ENCODE measurements at places on chromosomes 16 and 17.

GRCh38 chr17:75632863-75633485, at the start of gene SMIM5:
SMIM5 (plus strand) TSS chr17:75633434; CDS start chr17:75640202, 6,768 bp downstream.
- peak; percentile 49 for DNase-seq

- no peak for DNase-seq
Measured at GRCh38 chr16:59400830-59401229, 666.7 kb upstream of the GOT2 start.

DNA sequence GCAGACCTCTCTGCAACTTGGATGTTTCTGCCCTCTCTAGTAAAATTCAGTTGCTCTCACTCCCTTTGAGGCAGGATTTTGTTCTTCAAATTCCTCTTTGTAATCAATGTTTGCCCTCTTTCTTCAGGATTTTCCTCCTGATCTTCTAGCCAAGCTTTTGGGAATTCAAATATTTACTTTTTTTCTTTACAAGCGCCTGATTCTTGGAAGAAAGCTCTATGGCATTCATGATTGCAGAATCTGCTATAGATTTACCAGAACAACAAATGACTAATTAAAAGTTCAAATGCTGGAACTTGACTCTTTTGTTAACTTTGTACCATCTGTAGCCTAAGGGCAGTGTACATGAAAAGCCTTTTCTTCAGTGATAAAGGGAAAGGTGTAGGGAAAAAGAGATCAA, 63.7 kb upstream of the SHISA6 start:
- DNase-seq = no peak

DNA sequence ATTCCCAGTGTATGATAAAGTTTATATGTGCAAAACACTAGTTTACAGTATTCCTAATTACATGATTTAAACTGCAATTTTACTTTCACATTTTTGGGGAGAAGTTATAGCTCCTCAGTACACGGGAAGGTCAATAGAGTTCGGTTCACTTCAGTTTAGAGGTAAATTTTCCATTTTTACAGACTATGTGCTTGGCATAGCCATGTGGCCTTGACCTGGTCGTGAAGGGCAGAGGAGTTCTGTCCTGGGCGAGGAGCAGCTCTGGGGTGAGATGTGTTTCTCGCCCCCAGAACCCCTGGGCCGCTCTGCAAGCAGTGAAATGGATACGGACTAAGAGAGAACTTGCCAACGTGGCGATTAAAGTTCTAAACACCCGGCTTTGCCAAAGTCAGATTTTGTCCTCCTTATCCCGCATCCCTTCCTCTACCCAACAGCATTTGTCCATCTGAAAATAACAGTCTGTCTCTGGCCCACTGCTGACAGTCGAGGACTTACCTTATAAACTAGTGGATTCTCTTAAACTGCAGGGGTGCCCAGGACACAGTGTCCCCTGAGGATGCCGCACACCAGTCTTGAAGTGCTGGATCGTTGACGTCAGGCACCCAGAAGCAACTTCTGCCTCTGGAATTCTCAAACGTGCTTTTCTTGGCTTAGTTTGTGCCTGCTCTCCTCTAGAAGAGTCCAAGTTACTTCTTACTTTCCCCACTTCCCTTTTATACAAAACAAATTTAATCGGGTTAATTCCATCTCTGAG, 1.5 kb upstream of the SIAH1 start:
- no peak for DNase-seq

GRCh38 chr17:61431594-61432311, 20.5 kb upstream of the TBX4 start:
- no peak for DNase-seq

GRCh38 chr17:58324409-58325288, 3.9 kb downstream of the TSPOAP1 start:
- DNase-seq = no peak

DNA sequence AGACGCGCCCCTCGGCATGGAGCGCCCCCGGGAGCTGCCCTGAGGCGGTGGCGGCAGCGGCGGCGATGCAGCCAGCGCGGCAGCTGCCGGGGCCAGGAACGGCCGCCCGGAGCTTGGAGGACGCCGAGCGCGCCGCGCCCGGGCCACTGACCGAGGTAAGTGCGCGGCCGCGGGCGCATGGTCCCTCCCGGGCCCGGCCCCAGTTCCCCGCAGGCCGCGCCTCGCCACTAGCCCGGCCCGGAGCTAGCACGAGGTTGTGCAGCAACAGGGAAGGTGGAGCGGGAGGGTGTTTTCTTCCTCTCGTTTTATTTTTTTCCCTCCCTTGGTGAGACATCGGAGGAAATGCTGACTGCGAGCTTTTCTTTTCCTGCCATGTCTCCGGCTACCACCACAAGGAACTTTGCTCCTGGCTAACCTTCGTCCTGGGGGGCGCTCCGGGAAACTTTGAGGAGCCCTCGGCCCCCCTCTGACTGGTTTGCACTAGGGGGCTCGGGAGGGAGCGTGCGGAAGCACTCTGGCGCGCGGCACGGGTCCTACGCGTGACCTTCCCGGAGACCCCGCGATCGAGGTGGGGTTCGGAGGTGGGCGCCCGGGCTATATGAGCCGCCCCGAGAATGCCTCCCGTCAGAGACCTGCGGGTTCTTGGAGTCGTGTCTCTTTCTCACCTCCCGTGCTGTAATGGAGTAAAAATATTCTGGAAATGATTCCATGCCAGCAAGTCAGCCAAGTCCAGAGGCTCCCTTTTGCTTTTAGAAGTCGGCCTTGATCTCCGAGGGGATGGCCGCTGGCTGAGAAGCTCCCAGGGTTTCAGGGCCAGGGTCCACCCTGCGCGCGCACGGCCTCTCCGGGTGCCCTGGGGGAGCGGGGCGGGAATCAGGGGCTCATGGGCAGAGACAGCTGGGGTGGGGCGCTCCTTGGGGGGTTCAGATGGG, 868 bp downstream of the KCNJ12 start:
- no peak for DNase-seq

DNA sequence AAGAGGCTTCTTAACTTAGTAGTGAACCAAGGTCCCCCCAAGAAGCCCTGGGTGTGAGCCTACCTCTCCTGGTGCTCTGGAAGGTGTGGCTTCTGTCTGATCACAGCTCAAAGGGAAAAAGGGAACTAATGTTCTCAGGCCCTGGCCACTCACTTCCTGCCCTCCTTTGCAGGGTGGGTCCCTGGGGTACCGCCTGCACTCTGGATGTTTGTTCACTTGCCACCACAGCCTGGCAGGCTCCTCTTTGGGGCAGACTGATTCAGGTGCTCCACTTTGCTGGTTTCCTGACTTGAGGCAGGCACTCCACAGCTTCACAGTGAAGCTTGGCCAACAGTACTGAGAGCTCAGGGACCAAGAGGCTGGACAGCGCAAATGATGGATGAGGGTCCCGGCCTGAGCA, 5.9 kb upstream of the MYO15A start:
- DNase-seq = no peak

DNA sequence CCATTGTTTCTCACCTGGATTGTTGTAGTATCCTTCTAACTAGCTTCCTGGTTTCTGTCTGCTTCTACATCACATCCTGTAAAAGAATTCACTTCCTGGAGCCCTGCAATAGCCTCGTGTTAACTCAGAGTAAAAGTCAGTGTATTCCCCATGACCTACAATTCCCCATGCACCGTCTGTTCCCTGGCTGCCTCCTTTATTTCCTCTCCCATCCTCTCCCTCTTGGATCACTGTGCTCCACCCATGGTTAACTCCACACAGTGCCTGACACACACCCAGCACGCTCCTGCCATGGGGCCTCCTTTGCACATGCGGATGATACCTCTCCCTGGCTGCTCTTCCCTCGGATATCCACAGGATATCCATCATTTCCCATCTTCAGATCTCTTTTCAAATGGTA, 301.4 kb upstream of the IRX3 start:
- DNase-seq = no peak

- DNase-seq = no peak
Measured at GRCh38 chr16:67170949-67171649, 761 bp downstream of the NOL3 start.

DNA sequence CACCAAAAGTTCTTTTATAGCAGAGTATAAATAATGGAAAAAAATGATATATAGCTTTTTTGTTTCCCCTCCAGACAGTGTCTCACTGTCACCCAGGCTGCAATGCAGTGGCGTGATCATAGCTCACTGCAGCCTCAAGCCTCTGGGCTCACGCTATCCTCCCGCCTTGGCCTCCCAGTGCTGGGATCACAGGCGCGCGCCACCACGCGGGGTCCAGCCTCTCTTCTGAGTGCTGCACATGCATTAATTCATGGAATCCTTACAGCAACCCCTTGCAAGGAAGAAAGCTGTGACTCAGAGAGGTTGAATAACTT, 18.0 kb upstream of the ZNF629 start:
- DNase-seq = no peak

DNA sequence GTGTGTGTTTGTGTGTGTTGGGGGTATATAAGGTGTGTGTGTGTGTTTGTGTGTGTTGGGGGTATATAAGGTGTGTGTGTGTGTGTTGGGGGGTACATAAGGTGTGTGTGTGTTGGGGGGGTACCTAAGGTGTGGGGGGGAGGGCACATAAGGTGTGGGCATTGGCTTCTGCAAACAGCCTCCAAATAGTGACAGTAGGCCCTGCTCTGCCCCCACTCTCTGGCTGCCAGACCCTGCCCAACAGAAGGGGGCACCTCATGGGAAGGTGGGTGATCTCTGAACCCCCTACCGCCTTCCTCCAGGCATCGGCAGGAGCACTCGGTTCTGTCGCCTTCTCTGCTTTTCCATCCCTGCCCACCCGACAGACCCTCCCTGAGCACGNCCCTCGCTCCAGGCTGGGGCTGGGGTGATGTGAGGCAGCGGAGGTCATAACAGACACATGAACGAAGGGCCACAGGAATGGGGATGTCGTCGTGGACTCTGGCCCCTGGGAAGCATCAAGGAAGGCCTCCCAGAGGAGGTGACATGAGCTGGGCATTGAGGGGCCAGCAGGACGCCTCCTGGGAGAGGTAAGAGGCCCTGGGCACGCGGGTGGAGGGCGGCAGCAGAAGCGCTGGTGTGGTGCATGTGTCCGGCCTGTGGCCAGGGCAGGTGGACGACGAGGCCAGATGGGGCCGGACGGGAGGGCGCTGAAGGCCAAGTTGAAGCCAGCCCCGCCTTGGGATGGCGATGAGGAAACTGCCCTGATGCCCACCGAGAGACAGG, 136.6 kb upstream of the RPH3AL start:
- DNase-seq = no peak

- no peak for DNase-seq
Measured at GRCh38 chr16:68659412-68660358, 14.6 kb downstream of the CDH3 start.

GRCh38 chr17:64185101-64185500, 55.2 kb upstream of the ERN1 start:
- no peak for DNase-seq

DNA sequence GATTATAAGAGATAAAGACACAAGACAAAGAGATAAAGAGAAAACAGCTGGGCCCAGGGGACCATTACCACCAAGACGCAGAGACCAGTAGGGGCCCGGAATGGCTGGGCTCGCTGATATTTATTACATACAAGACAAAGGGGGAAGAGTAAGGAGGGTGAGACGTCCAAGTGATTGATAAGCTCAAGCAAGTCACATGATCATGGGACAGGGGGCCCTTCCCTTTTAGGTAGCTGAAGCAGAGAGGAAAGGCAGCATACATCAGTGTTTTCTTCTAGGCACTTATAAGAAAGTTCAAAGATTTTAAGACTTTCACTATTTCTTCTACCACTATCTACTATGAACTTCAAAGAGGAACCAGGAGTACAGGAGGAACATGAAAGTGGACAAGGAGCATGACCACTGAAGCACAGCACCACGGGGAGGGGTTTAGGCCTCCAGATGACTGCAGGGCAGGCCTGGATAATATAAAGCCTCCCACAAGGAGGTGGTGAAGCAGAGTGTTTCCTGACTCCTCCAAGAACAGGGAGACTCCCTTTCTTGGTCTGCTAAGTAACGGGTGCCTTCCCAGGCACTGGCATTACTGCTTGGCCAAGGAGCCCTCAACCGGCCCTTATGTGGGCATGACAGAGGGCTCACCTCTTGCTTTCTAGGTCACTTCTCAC, 63.9 kb upstream of the ARL4D start:
- DNase-seq = no peak

GRCh38 chr17:6666557-6666956, 15.0 kb downstream of the C17orf100 start:
- no peak for DNase-seq

DNA sequence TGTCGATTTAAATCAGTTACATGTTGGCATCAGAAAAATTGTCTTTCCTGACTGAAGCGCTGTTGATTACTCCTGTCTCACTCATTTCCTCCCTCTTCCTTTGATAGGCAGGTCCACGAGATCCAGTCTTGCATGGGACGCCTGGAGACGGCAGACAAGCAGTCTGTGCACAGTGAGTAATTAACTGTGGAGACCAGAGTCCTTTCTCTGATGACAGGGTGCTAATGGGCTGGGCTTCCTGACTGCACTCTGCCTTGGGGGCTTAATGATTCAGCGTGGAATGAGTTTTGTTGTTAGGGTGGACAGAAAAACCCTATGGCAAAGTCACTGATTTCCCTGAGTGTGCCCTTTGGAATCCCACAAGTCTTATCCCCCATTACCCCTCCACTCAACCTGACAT, 6.5 kb downstream of the GOSR2 start:
- DNase-seq = no peak

- peak; percentile 53 for DNase-seq
Measured at GRCh38 chr17:58960068-58960467, 146.6 kb downstream of the TRIM37 start.

DNA sequence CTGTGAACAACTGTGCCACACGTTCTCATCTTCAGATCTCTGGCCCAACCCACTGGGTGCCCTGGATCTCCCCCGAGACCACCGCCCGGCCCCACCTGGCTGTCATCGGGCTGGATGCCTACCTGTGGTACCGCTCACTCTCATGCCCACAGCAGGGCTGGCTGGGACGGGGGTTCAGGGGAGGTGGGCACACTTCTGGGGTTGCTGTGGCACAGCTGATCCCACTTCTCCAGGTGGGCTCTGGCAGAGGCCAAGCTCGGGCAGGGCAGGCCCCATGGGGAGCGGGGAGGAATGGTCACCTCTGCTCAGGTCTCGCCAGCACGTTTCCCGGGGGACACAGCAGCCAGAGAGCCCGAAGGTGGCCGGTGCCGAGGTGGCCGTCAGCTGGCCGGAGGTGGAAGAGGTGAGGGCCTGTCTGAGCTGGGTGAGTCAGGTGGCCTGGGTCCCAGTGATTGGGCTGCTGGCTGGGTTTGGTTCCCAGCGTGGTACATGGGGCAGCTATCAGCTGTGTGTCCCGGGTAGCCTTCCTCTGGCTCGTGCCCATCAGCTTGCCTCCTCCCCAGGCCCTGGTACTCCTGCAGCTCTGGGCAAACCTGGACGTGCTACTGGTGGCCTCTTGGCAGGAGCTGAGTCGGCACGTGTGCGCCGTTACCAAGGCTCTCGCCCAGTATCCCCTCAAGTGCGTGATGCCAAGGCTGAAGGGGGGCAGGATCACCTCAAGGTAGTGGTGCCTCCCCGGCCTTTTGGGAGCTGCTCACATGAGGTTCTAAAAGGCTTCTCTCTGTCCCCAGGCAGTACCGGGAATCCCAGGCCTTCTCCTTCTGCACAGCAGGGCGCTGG, 2.3 kb upstream of the MRPS34 start:
- no peak for DNase-seq

- DNase-seq = peak; percentile 71
Measured at GRCh38 chr17:8152112-8152775, at the start of gene PER1. PER1 (minus strand) TSS chr17:8152404; CDS start chr17:8150706, 1,698 bp downstream.

DNA sequence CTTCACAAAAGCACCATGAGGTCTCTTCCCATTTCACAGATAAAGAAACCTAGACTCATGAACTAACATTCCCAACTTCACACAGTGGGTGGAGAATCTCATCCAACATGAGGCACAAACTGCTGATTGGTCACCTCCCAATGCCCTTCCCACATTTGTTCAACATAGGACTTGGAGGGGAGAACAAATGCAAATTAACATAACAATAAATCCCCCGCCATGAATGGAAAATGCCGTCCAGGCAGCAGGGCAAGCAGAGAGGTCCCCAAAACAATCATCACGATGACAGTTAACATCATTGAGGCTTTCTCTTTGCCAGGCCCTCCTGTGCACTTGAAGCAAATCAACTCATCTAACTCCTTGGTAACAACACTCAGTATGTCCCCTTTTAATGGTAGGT, 185.3 kb downstream of the TMEM132E start:
- DNase-seq = no peak
